T-cell (primary cell): ENCODE measurements at places on chromosomes 13 and 19. TPM values are rescaled to one million over a fixed set of nuclear protein-coding genes. Genes with fewer than 3 reads are reported as not detected.

- H3K4me3 ChIP-seq: no peak overlapping the region
- no peaks in the 10 kb centered on the region for H3K4me1 ChIP-seq
- no peak for DNase-seq
- H3K36me3 ChIP-seq: no peaks in the 10 kb centered on the region
Measured at GRCh38 chr13:32877491-32877890, 138.7 kb upstream of the KL start.

DNA sequence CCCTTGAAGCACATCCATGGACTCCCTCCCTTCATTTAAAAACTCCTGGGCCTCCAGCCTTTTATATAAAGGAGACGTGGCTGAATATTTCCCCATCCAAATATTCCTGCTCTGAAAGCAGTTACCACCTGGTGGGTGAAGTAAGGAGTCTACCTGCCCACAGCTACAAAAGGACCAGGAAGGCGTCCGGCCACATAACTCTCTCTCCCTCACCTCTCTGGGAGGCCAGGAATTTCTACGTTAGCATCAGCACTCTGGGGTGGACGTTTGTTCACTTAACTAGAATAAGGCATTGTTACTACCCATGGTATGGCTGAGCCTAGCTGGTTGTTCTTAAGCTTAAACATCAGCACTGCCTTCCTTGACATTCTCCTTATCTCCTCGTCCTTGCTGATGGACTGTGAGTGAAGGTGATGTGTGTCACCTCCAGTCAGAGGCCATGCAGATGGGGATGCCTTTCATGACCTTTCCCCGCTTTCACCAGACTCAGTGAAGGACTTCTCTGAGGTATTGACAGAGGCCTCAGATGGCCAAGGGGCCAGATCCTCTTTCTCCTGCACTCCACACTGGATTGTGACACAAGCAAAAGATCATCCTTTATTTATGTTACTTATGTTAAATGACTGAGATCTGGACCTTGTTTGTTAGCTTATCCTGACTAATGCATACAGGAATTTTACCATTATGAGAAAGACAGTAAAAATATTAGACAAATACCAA lies 22.2 kb upstream of the KPNA3 start:
- peaks cover 5% of the 10 kb centered on the region for H3K27me3 ChIP-seq
- no peaks in the 10 kb centered on the region for H3K36me3 ChIP-seq
- H3K27ac ChIP-seq: no peak overlapping the region
- DNase-seq: no peak
- no peaks in the 10 kb centered on the region for H3K4me1 ChIP-seq

DNA sequence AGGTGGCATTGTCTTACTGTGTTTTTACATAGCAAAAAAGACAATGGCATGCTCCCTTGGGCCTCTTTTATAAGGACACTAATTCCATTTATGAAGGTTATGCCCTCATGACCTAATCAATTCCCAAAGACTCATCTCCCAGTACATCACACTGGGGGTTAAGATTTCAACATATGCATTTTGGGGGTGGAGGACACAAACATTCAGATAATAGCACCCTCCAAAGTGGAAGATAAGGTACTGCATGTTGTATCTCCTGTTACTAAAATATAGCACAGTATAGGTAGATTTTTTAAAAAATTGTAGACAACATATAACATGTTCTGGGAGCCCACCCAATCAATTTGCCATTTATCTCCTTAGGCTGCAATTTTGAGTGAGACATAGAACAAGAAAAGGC lies 221.2 kb downstream of the LIG4 start:
- H3K27ac ChIP-seq: no peak overlapping the region
- no peaks in the 10 kb centered on the region for H3K27me3 ChIP-seq
- no peaks in the 10 kb centered on the region for H3K4me1 ChIP-seq

DNA sequence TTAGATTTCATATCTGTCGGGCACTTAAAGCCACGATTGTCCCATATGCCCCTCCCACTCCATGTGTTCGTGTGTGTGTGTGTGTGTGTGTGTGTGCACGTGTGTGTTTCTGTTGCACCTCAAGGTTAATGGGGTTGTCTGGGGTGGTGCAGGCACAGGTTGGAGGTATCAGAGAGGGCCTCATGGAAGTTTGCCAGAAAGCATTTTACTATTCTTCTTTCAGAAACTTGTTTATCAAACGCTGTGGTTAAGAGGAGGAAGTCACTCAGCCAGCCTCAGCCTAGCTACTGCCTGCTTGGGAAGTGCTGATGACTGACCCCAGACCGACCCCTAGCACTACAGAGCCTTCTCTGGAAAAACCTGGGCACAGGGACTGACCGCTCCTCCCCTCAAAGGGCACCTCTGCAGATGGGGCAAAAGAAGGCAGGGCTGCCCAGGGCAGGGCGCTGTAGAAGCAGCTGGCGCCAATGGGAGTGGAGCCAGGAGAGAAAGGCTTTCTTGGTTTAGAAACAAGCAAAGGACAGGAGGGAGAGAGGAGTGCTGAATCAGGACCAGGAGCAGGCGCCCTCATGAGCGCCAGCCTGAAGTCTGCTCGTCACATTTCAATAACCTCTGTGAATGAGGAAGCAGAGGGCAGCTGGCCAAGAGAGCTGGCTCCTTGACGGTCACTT lies 3.9 kb downstream of the SIAH3 start:
- no peak overlapping the region for H3K4me3 ChIP-seq
- no peak overlapping the region for H3K27ac ChIP-seq
- peaks cover 42% of the 10 kb centered on the region for H3K4me1 ChIP-seq
- H3K36me3 ChIP-seq: no peaks in the 10 kb centered on the region

The NEK5 gene
- not detected for total RNA-seq

GRCh38 chr19:5407356-5407755 lies 47.9 kb upstream of the ZNRF4 start:
- H3K4me1 ChIP-seq: no peaks in the 10 kb centered on the region
- H3K27me3 ChIP-seq: peaks cover 31% of the 10 kb centered on the region
- DNase-seq: no peak
- H3K4me3 ChIP-seq: no peak overlapping the region

GRCh38 chr19:18464646-18465045 lies 26.7 kb upstream of the ISYNA1 start:
- no peak overlapping the region for H3K4me3 ChIP-seq
- peaks cover 9% of the 10 kb centered on the region for H3K36me3 ChIP-seq
- no peaks in the 10 kb centered on the region for H3K27me3 ChIP-seq
- DNase-seq: no peak
- peaks cover 19% of the 10 kb centered on the region for H3K4me1 ChIP-seq

The COL4A1 gene
- not detected for total RNA-seq

The KLC3 gene
- total RNA-seq: 0.35 TPM

The PLPP2 gene
- total RNA-seq: 1.1 TPM

GRCh38 chr13:94351292-94351990 lies 128.0 kb downstream of the DCT start:
- H3K4me1 ChIP-seq: no peaks in the 10 kb centered on the region
- H3K27me3 ChIP-seq: no peaks in the 10 kb centered on the region
- H3K36me3 ChIP-seq: no peaks in the 10 kb centered on the region
- no peak for DNase-seq

- H3K27me3 ChIP-seq: no peaks in the 10 kb centered on the region
- H3K4me3 ChIP-seq: no peak overlapping the region
- H3K36me3 ChIP-seq: peaks cover 2% of the 10 kb centered on the region
Measured at GRCh38 chr19:19111136-19111835, 27.0 kb downstream of the TMEM161A start.

- peaks cover 7% of the 10 kb centered on the region for H3K27me3 ChIP-seq
- no peaks in the 10 kb centered on the region for H3K4me1 ChIP-seq
- no peak overlapping the region for H3K27ac ChIP-seq
Measured at GRCh38 chr13:110358381-110358780, 51.3 kb downstream of the COL4A2 start.

The NALCN gene
- not detected for total RNA-seq

DNA sequence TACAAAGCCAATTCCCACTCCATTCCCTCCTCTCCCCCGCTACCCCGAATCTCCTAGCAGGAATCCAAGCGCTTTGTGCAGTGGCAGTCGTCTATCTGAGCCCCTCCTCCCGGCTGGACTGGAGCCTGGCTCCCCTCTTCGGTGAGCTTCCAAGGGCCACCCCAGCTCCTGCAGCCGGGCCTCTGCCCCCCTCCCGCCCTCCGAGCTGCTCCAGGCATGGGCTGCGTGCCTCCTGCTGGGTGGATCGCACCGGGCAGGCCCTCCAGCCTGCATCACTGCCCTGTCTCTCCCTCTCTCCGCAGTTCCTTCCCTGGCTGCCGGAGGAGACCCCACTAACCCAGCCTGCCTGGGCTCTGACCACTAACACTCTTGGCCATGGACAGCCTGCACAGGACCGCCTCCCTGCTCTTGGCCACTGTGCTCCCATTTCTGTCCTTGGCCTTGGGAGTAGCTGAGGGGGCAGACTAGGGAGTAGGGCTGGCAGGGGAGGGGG lies 12.9 kb upstream of the LENG8 start:
- no peaks in the 10 kb centered on the region for H3K36me3 ChIP-seq
- no peak for DNase-seq

The NR2C2AP gene
- total RNA-seq: 31.3 TPM

GRCh38 chr13:110961959-110962358 lies 47.1 kb upstream of the ANKRD10 start:
- no peaks in the 10 kb centered on the region for H3K4me1 ChIP-seq
- no peaks in the 10 kb centered on the region for H3K36me3 ChIP-seq
- no peaks in the 10 kb centered on the region for H3K27me3 ChIP-seq
- no peak overlapping the region for H3K4me3 ChIP-seq

DNA sequence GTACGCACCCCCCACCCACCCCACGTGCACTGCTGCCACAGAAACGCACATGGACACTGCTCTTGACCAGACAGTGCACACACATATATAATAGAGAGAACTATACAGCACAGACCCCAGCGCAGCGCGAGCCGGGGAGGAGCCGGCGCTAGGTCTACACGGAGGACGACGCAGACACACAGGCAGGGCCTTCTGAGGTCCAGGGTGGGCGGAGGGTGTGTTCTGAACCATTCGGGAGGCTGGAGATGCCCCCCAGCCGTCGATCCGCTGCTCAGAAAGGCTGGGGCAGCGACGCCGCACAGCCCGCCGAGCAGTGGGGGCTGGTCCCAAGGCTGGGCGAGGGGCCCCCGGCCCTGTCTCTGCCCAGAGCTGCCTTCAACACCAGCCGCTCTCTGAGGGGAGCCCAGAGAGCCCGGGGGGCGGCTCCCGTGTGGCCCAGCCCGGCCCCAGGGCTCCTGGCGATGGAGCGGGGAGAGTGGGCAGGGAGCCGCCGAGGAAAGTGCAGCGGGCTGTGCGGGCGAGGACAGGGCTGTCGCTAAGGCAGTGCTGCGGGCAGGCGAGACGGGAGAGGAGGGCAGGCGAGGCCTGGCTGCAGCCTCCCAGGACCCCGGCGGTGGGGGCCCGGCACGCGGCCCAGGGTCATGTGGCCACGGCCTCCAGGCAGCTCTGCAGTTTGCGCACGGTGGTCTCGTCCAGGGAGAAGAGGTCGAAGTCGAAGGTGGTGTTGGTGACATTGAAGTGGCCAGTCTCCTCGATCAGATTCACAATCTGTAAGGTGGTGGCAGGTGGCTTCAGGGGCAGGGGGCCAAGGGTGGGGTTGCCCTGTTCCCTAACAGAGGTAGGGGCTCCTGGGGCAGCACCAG lies 67.1 kb downstream of the MLLT1 start:
- no peak overlapping the region for H3K27ac ChIP-seq
- no peak overlapping the region for H3K4me3 ChIP-seq
- peaks cover 6% of the 10 kb centered on the region for H3K36me3 ChIP-seq

DNA sequence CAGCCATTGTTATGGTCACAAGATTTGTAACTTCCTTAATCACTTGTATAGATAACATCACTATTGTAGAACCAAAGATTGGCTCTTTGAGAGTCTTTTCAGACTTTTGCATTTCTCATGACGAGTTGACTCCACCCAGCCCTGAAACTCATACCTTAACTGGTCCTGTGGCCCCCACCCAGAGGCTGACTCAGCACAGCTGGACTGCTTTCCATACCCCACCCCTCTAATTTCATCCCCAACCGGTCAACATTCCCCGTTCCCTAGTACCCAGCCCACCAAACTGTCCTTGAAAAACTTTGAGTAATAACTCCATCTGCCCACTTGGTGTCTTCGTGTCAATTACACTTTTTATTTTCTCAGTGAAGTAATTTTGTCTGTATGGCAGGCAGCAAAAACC lies 32.1 kb upstream of the SLITRK1 start:
- no peak overlapping the region for H3K27ac ChIP-seq
- no peak for DNase-seq
- no peaks in the 10 kb centered on the region for H3K4me1 ChIP-seq
- H3K27me3 ChIP-seq: peaks cover 2% of the 10 kb centered on the region
- no peaks in the 10 kb centered on the region for H3K36me3 ChIP-seq
- H3K4me3 ChIP-seq: no peak overlapping the region

- no peaks in the 10 kb centered on the region for H3K27me3 ChIP-seq
- H3K4me3 ChIP-seq: no peak overlapping the region
- H3K4me1 ChIP-seq: peaks cover 9% of the 10 kb centered on the region
- no peaks in the 10 kb centered on the region for H3K36me3 ChIP-seq
- peak overlapping the region; percentile 30 for H3K27ac ChIP-seq
Measured at GRCh38 chr13:41974262-41974900, 13.5 kb upstream of the VWA8 start.

DNA sequence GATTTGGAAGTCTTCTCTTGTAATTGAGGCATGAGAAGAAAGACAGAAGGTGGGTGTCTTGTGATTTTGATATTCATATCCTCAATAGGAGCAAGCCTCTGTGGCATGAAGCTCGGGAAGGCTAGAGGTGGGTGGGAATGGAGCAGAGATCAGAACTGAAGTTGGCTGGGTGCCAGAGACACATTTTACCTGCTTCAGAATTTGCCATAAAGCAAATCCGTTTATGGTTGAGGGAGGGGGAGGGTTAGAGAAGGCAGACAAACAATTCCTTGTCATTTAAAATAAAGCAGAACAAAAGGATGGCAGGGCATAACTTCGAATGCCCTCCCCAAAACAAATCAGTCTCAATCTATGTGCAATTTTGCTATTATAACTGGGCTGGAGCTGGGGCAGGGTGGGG lies 305.9 kb downstream of the KLF5 start:
- H3K27ac ChIP-seq: no peak overlapping the region
- no peaks in the 10 kb centered on the region for H3K36me3 ChIP-seq
- DNase-seq: no peak
- H3K4me3 ChIP-seq: no peak overlapping the region

The ZNF610 gene
- total RNA-seq: 3.7 TPM

DNA sequence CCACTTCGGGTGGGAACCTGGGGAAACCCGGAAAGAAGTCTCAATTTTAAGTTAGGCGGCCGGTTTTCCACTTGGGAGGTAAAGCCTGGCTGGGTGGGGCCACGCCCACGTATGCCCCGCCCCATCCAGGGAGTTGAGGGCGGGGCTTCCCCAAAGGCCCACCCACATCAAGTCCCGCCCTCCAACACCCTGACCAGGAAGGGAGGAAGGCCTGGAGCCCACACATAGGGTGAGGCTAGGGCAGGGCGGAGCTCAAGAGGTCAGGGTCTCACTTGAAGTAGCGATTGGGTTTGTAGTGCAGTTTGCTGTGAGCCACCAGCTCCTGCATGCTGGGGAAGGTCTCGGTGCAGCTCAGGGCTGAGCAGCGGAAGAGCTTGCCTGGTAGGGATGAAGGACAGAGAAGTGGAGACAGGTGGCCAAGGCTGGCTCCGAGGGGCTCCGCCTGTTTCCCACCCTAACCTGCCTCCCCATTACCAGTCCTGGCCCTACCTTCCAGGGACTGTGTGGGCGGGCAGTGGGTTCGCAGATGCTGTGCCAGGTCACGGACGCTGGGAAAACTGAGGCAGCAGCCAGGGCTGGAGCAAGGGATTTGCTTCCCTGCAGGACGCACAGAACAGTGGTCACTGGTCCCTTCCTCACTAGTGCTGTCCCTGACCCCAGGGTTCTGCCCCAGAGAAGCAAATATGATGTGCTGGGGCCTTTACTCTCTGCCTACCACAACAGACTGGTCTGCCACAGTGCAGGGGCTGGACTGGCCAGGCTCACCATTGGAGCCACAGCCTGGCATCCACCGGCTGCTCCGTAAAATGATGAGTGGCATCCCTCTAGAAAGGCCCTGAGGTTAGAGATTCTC lies 1.6 kb downstream of the ZNF414 start:
- H3K4me1 ChIP-seq: peaks cover 57% of the 10 kb centered on the region
- H3K4me3 ChIP-seq: no peak overlapping the region
- DNase-seq: no peak
- no peaks in the 10 kb centered on the region for H3K27me3 ChIP-seq
- peak overlapping the region; percentile 85 for H3K27ac ChIP-seq
- H3K36me3 ChIP-seq: peaks cover 6% of the 10 kb centered on the region

The MTUS2 gene
- 0.12 TPM for total RNA-seq
